ENCODE measurements at places on chromosomes 5 and 9.

- no peak for DNase-seq
These were observed 174.5 kb upstream of the POC5 start for GRCh38 chr5:75891736-75892135.

- no peak for DNase-seq
These were observed 143.3 kb upstream of the IRX2 start for GRCh38 chr5:2894736-2895135.

DNA sequence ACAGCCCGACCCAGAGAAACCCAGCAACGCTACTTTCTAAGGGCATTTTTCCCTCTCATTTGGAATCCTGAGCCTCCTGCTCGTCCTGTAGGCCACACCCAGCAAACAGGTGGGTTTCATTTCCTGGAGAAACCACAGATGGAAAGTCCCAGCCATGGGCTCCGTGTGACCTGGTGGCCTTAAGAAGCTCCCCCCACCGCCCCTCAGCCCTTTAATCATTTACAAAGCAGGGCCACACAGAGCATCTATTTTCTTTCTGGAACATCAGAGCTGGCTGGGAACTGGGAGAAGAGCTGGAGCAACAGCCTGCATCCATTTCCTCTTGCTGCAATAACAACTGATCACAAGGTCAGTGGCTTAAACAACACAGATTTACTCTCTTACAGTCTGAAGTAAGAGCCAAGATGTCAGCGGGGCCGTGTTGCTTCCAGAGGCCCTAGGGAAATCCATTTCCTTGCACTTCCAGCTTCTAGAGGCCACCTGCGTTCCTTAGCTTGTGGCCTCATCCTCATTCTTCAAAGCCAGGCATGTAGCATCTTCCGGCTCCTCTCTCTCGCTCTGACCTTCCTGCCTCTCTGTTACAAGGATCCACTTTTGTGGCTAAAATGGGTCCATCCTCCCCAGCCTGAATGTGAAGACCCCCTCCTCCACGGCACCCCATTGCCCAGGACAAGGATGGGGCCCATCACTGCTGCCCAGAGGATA, 40.5 kb downstream of the C9orf50 start:
- peak; percentile 67 for DNase-seq

GRCh38 chr5:39186289-39186688, 33.1 kb downstream of the FYB1 start:
- no peak for DNase-seq

DNA sequence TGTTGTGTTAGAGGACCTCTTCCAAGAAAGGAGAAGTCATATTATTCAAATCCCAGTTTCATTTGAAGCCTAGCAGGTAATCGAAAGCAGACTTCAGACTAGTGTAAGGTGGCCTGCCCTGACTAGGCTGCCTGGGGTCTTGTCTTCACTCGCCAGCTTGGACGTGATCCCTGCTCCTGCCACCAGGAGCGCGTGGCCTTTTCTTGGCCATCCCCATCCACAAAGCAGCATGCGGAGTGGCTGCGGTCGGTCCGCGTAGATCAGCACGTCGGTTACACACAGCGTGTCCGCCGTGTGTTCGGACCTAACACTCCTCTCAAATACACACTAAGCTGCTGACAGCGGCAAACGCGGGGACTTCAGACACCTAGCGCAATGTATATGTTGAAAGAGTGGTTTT, 37.3 kb downstream of the CFAP77 start:
- DNase-seq: no peak

DNA sequence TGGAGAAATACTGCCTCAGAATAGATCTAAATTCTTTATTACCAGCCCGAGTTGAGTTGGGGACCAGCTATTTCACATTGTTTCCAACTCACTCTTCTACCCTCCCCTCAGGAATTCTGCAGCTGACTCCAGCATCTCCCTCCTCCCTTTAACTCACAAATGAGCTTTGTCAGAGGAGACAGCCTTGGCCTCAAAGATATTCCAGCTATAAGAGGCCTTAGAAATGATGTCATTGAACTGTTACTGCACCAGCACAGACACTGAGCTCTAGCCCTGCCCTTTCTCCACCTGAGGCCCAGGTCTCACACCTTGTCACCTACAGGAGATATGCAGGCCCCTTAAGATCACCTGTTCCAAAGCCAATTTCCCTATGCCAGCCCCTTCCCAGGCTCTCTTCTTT, 78.4 kb upstream of the ATP10B start:
- DNase-seq: no peak

- peak; percentile 84 for DNase-seq
These were observed 33.5 kb downstream of the ANXA6 start for GRCh38 chr5:151123897-151124751.

DNA sequence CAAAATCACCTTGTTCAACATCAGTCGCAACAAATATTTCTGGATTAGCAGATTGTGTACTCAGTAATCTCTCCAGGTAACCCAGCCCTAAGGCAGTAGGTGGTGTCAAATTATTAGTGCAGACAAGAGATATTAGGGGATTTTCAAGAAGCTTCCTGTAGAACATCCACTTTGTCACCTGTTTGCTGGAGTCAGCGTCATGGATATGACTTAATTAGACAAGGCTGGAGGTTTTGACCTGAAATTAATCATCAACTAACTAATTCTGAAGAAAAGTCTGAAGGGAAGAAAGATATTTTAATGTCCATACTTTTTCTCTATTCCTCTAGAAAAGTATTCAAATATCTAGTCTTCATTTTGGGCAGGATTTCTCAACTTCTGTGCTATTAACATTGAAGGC, 91.4 kb upstream of the CCDC112 start:
- DNase-seq: no peak

- DNase-seq: no peak
These were observed 33.4 kb downstream of the TJP2 start for GRCh38 chr9:69207503-69207902.

- DNase-seq: peak; percentile 30
These were observed 727 bp downstream of the RHOBTB3 start for GRCh38 chr5:95731571-95732554.

- no peak for DNase-seq
These were observed 387.4 kb downstream of the CETN3 start for GRCh38 chr5:90022002-90022710.

GRCh38 chr9:89640361-89640760, 35.5 kb downstream of the GADD45G start:
- no peak for DNase-seq
